ENCODE measurements at places on chromosomes 2 and 18. TPM values are rescaled to one million over a fixed set of nuclear protein-coding genes. Genes with fewer than 3 reads are reported as not detected.

GRCh38 chr2:178275600-178275999, 81.3 kb downstream of the OSBPL6 start:
- no peak overlapping the region for H3K4me3 ChIP-seq
- no peaks in the 10 kb centered on the region for H3K27me3 ChIP-seq
- no peak for DNase-seq
- no peaks in the 10 kb centered on the region for H3K36me3 ChIP-seq
- H3K4me1 ChIP-seq: peaks cover 48% of the 10 kb centered on the region

Gene MFF
- 38.3 TPM for polyA plus RNA-seq

DNA sequence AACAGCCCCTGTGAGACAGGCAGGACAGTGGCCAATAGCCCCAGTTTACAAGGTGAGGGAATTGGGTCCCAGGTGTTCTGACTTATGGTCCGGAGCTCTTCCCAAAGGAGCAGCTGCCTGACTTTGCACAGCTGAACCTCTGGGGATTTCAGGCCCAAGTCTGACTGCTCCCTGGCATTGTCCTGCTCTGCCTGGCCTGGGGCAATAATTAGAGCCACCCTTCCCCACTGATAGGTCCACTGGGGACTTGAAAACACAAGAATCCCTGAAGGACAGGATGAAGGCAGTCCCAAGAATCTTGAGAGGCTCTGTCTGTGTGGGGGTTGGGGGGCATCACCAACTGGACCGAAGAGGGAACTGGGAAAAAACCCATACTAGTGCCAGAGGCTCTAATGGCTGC, 3.7 kb upstream of the FEV start:
- no peaks in the 10 kb centered on the region for H3K36me3 ChIP-seq
- peaks cover 2% of the 10 kb centered on the region for H3K4me1 ChIP-seq
- H3K27ac ChIP-seq: no peak overlapping the region
- no peak overlapping the region for H3K4me3 ChIP-seq
- DNase-seq: no peak

Gene CRYGD
- not detected for polyA plus RNA-seq

DNA sequence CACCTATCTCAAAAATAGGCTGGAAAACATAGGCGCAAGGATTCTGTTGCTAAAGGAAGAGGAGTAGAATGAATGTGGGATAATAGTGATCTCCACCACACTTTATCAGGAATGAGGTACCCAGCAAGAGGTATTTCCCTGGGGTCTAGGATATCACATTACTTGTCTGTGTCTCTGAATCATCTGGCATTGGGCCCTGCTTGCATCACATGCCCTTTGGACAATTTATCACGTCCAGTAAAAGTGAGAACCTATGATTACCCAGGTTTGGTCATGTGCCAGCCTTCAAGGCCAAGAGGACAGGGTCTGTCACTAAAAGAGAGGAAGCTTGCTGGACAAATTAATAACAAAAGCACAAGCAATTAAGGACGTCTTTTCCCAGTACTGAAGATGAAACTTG, 11.4 kb upstream of the TRAPPC8 start:
- no peaks in the 10 kb centered on the region for H3K4me1 ChIP-seq
- DNase-seq: no peak
- no peaks in the 10 kb centered on the region for H3K27me3 ChIP-seq

Gene KYNU
- polyA plus RNA-seq: 3.9 TPM

Gene ITGB1BP1
- 84.9 TPM for polyA plus RNA-seq

- H3K27me3 ChIP-seq: peaks cover 30% of the 10 kb centered on the region
- H3K4me3 ChIP-seq: no peak overlapping the region
- DNase-seq: no peak
- H3K36me3 ChIP-seq: no peaks in the 10 kb centered on the region
- no peaks in the 10 kb centered on the region for H3K4me1 ChIP-seq
These were observed 1.0 kb upstream of the B3GNT7 start for GRCh38 chr2:231394211-231395141.

Gene OR6B2
- not detected for polyA plus RNA-seq

DNA sequence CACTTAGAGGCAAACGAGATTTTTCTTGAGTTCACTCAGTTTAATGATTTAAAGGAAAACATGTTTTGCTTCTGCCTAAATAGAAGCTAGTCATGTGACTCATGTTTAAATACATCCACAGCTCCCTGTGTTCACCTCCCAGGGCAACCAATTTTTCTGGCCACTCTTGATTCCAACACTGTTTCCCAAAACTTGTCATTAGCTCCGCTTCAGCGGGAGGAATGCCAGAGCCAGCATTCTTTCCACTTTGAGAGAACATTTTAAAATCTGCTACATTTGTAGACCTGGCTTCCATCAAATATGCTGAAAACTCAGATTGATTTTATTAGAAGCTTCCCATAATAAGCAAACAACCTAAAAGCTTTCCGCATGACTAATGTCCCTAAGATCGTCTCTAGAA, 2.8 kb upstream of the CYS1 start:
- no peak for DNase-seq
- peaks cover 52% of the 10 kb centered on the region for H3K27me3 ChIP-seq
- H3K4me3 ChIP-seq: no peak overlapping the region

GRCh38 chr2:29796446-29796845, 124.9 kb downstream of the ALK start:
- no peak overlapping the region for H3K27ac ChIP-seq
- no peak overlapping the region for H3K4me3 ChIP-seq

- H3K4me1 ChIP-seq: peaks cover 2% of the 10 kb centered on the region
- no peaks in the 10 kb centered on the region for H3K36me3 ChIP-seq
- H3K27me3 ChIP-seq: no peaks in the 10 kb centered on the region
- no peak for DNase-seq
- H3K27ac ChIP-seq: no peak overlapping the region
These were observed 112.2 kb upstream of the NT5C1B start for GRCh38 chr2:18701546-18701945.

Gene TXNDC2
- not detected for polyA plus RNA-seq

DNA sequence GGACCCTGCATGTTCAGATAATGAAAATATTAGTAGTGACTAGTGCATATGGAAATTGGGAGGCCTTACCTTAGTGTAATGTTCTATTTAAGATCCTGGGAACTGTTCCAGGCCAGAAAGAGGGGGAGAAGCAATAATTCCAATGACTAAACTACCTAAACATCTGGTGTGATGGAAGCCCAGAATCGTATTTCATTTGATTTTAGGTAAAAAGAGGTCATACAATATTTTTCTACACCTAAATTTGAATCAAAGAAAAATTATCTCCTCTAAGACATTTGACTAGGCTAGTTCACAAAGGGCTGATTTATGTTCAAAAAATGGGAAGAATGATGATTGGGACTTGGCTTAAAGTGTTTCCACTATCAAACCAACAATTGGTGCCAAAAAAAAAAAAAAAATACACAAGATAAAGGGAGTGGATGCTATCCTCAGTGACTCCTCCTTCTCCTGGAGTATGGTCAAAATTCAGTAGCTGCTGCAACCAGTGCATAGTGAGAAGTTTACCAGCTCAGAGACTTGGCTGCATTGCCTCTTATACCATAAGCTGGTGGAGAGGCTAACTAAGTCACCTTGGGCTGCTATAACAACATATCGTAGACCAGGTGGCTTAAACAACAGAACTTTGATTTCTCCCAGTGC, 1038.3 kb upstream of the ACVR2A start:
- no peaks in the 10 kb centered on the region for H3K36me3 ChIP-seq
- H3K4me1 ChIP-seq: peaks cover 8% of the 10 kb centered on the region

Gene CMPK2
- 3.1 TPM for polyA plus RNA-seq

- H3K27ac ChIP-seq: no peak overlapping the region
- H3K36me3 ChIP-seq: peaks cover 3% of the 10 kb centered on the region
- H3K27me3 ChIP-seq: no peaks in the 10 kb centered on the region
These were observed 35.0 kb downstream of the YES1 start for GRCh38 chr18:777021-777420.

Gene VWC2L
- polyA plus RNA-seq: not detected

- H3K4me1 ChIP-seq: no peaks in the 10 kb centered on the region
- H3K4me3 ChIP-seq: no peak overlapping the region
- no peak for DNase-seq
- no peaks in the 10 kb centered on the region for H3K27me3 ChIP-seq
- H3K27ac ChIP-seq: no peak overlapping the region
These were observed 1517.5 kb upstream of the PIK3C3 start for GRCh38 chr18:40437517-40437916.

Gene CD28
- not detected for polyA plus RNA-seq

Gene TLX2
- polyA plus RNA-seq: not detected

- H3K27ac ChIP-seq: no peak overlapping the region
- no peak overlapping the region for H3K4me3 ChIP-seq
- H3K27me3 ChIP-seq: no peaks in the 10 kb centered on the region
- H3K36me3 ChIP-seq: no peaks in the 10 kb centered on the region
- no peaks in the 10 kb centered on the region for H3K4me1 ChIP-seq
These were observed 338.9 kb downstream of the CCDC85A start for GRCh38 chr2:56522605-56523089.

DNA sequence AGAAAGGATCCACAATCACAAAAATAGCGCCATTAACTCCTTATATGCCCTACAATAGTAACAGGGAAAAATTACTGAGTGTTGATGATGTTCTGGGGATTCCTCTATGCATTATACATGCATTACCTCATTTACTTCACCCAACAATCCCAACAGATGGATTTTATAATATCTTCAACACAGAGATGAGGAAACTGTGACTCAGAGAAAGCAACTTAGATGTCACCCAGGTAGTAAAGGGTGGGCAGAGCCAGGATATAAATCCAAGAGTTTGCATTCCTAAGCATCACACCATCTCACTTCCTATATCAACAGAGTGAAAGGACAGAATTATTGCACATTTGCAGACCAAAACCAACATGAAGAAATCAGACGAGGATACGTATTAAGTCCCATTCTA, 144.2 kb downstream of the TCF4 start:
- H3K4me3 ChIP-seq: no peak overlapping the region
- no peak overlapping the region for H3K27ac ChIP-seq
- H3K36me3 ChIP-seq: no peaks in the 10 kb centered on the region

Gene SOS1
- 21.5 TPM for polyA plus RNA-seq

GRCh38 chr2:212968284-212969081, 182.9 kb downstream of the IKZF2 start:
- H3K36me3 ChIP-seq: no peaks in the 10 kb centered on the region
- H3K27me3 ChIP-seq: no peaks in the 10 kb centered on the region
- H3K4me3 ChIP-seq: peak overlapping the region; percentile 21
- peak overlapping the region; percentile 84 for H3K27ac ChIP-seq

Gene ZDBF2
- polyA plus RNA-seq: 2.9 TPM

DNA sequence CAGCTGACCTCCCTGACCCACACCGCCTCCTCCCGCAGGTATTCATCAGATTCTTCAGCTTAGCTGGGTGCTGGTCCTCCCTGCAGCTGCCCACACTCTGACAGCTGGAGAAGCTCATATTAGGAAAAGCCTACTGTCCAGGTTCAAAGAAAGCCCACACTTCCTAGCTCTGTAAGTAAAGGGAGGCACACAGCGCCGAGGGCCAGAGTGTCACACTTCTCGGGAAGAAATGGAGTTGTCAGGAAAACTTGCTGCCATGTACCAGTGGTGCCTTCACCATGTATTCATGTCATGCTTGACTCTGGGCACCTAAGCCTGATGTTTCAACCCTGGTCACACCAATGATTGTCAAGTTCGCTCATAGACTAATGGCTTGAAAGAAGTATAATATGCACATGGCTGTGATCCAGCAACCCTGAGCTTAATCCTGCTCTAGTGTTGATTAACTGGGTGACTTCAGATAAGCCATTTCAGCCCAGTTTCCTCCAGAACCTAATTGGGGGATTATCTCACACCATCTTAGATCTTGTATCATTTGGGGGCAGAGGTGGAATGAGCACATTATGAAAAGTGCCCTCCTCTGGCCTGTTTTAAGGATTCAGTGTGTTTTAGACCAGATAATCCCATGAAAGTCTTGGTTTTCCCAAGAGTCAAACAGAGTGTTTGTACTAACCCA, 180.3 kb upstream of the PARD3B start:
- DNase-seq: no peak
- no peaks in the 10 kb centered on the region for H3K36me3 ChIP-seq
- no peaks in the 10 kb centered on the region for H3K27me3 ChIP-seq
- H3K27ac ChIP-seq: no peak overlapping the region
- no peaks in the 10 kb centered on the region for H3K4me1 ChIP-seq

GRCh38 chr2:164560181-164560792, 61.0 kb downstream of the GRB14 start:
- H3K36me3 ChIP-seq: no peaks in the 10 kb centered on the region
- DNase-seq: no peak
- no peak overlapping the region for H3K4me3 ChIP-seq
- H3K27me3 ChIP-seq: no peaks in the 10 kb centered on the region
- H3K4me1 ChIP-seq: no peaks in the 10 kb centered on the region
- no peak overlapping the region for H3K27ac ChIP-seq

GRCh38 chr18:22032392-22032961, 136.9 kb upstream of the GATA6 start:
- H3K36me3 ChIP-seq: no peaks in the 10 kb centered on the region
- H3K27me3 ChIP-seq: no peaks in the 10 kb centered on the region
- peak overlapping the region; percentile 16 for H3K4me3 ChIP-seq
- DNase-seq: peak; percentile 91

Gene BCL2
- 0.30 TPM for polyA plus RNA-seq

DNA sequence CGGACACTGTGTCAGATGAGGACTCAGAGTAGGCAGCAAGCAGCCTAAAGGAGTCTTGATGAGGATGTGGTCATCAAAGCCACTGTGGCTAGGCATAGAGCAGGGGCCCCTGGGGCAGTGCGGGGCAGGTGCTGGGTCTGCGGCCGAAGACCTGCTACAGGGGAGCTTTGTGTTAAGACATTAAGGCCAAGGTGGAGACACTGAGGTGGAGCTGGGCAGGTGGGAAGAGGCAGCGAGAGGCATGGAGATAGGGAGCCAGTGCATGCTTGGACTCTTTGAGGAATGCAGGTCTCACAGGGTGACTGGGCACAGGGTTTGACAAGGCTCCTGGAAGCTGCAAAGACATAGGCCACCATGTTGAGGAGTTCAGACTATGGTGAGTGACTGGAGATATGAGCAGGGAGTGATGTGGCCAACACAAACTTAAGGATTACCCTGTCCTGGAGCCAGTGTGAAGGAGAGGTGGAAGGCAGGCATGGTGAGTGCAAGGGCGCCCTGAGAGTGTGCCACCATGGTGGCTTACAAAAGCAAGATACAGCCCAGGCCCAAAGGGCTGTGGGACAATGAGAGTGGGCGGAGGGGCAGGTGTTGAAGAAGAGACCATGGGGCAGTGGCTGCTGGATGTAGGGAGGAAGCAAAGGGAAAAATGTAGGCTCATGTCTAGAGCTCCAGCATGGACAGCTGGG, 450.9 kb upstream of the HS6ST1 start:
- DNase-seq: no peak
- H3K36me3 ChIP-seq: no peaks in the 10 kb centered on the region
- H3K4me3 ChIP-seq: no peak overlapping the region
- no peaks in the 10 kb centered on the region for H3K27me3 ChIP-seq
- no peak overlapping the region for H3K27ac ChIP-seq

- H3K27me3 ChIP-seq: no peaks in the 10 kb centered on the region
- H3K36me3 ChIP-seq: no peaks in the 10 kb centered on the region
- DNase-seq: no peak
These were observed 62.2 kb downstream of the SFXN5 start for GRCh38 chr2:73009177-73009839.

- peaks cover 14% of the 10 kb centered on the region for H3K4me1 ChIP-seq
- no peak overlapping the region for H3K27ac ChIP-seq
- no peaks in the 10 kb centered on the region for H3K36me3 ChIP-seq
- H3K4me3 ChIP-seq: no peak overlapping the region
- DNase-seq: no peak
These were observed 6.1 kb downstream of the FBXO11 start for GRCh38 chr2:47899915-47900816.

Gene PSMG2
- 40.0 TPM for polyA plus RNA-seq

- peaks cover 4% of the 10 kb centered on the region for H3K36me3 ChIP-seq
These were observed 61.2 kb downstream of the DIS3L2 start for GRCh38 chr2:232022718-232023117.

Gene TMEM37
- 0.13 TPM for polyA plus RNA-seq

GRCh38 chr2:234462218-234462992, 34.5 kb downstream of the ARL4C start:
- H3K4me3 ChIP-seq: no peak overlapping the region
- DNase-seq: no peak
- no peaks in the 10 kb centered on the region for H3K36me3 ChIP-seq
